ENCODE measurements at places on chromosomes 2 and 18.

- no peak for DNase-seq
Measured at GRCh38 chr2:62257466-62257865, 61.6 kb downstream of the B3GNT2 start.

- DNase-seq: no peak
Measured at GRCh38 chr18:5817816-5818215, 77.5 kb downstream of the TMEM200C start.

GRCh38 chr2:235391921-235392615 is 101.8 kb upstream of the AGAP1 start:
- DNase-seq: no peak

- DNase-seq: no peak
Measured at GRCh38 chr2:136357007-136357380, 239.0 kb upstream of the CXCR4 start.

- DNase-seq: no peak
Measured at GRCh38 chr2:172081221-172082022, 3.9 kb upstream of the DLX1 start.

Data from caudate nucleus (tissue), 63 donors.